Activated CD4-positive, alpha-beta T cell treated with anti-CD3 and anti-CD28 coated beads, Interleukin-2, Interleukin-6, amounts not matched to agents 100 ng/mL and 50 ng/mL, durations not matched to agents 16 hours and 8 hours (primary cell): ENCODE measurements at places on chromosomes 11 and 22.

DNA sequence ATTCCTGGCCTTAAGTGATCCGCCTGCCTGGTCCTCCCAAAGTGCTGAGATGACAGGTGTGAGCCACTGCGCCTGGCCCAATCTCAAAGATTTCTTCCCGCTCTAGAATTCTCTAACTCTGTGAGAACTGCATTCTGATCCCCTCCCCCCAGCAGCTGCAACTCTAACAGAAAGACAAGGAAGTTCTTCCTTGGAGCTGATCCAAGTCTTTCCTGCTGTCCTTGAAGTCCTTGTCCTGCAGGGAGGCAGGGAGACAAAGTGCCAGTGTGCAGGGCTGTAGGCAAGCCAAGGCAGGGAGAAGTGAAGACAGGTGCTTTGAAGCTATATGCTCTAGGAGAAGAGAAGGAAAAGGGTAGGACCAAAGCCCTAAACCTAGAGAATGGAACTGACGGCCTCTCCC is 9.5 kb upstream of the GGA1 start:
- DNase-seq = no peak

DNA sequence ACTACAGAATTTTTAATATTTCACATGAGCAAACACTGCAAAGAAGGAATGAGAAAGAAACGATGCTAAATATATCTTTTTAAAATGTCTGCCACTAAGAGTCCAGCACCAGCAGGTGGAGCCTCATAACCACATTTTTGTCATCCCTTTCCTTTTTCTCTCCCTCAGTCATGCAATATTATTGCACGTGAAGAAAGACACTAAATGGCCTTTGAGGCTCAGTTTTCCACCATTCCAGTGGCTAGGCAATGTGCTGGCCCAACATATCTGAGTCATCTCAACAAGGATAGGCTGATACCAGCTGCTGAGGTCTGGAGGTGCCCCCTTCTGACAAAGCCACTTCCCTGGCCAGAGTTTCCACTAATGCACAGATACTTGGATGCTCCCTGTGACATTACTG is 1.8 kb downstream of the ALKBH8 start:
- DNase-seq = peak; percentile 55

GRCh38 chr11:93033093-93033492 is 63.6 kb downstream of the MTNR1B start:
- no peak for DNase-seq

- no peak for DNase-seq
Observed at GRCh38 chr22:47631571-47632102, 869.2 kb downstream of the TBC1D22A start.

- DNase-seq = peak; percentile 91
Observed at GRCh38 chr11:128422576-128423370, 164.6 kb downstream of the ETS1 start.

- peak; percentile 18 for DNase-seq
Observed at GRCh38 chr11:121291896-121292494, 576 bp upstream of the SC5D start.

DNA sequence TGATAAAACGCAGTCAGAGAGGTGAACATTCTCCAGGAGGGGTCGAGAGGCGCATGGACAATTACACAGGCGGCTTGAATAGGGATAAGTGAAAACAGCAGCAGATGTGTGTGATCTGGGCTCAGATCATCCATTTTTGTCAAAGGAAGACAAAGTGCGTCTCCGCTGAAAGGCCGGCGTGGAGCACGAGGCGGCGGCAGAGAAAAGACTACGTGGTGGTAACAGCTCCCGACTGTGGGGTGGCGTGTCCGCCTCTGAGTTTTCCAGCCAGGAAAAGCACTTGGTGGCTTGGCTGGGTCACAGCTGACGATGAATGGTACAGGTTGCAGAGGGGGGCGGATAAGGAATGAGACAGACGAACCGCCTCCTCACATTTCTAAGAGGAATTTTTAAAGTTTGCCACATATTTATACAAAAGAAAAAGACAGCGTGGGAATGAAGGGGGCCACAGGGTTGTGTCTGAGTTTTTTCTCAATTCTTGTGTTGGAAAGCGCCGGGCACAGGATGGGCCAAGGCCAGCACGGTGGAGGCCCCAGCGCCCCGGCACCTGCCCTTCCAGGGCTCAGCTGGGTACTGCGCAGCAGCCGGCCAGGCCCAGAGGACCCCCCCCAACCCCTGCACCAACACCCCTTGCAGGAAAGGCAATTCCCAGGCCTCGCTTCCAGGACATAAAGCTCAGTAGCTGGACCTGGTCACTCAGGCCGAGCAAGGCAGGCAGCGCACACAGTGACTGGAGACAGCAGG is 80.4 kb downstream of the TRMU start:
- DNase-seq = no peak

DNA sequence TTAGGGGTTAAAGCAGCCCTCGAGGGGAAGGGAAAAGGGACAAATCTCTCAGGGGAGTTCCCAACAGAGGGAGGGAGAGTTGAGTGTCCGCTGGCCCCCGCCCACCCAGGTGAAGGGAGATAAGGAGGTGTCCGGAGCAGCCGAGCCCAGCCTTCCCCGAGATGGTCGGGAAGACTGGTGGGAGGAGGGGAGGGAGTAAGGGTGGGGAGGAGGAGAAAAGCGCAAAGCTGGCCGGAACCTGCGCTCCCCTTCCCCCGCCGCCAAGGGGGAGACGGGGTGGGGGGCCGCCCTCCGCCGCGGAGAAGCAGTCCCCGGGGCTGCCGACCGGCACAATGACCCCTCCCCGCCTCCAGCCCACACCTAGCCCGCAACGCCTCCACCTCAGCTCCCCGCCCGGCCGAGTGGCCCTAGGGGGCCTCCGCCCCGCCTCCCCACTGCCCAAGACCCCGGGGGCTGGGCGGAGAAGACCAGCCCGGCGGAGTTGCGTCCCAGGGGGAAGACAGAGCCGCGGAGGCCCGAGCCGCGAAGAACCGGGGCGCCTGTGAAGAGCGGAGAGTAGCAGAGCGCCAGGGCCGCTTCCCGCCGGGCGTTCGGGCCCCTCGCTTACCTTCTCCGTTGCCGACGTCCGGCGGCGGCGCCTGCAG is 479 bp downstream of the RSF1 start:
- peak; percentile 33 for DNase-seq

- DNase-seq = no peak
Observed at GRCh38 chr11:104836691-104837090, 61.6 kb downstream of the CASP12 start.

DNA sequence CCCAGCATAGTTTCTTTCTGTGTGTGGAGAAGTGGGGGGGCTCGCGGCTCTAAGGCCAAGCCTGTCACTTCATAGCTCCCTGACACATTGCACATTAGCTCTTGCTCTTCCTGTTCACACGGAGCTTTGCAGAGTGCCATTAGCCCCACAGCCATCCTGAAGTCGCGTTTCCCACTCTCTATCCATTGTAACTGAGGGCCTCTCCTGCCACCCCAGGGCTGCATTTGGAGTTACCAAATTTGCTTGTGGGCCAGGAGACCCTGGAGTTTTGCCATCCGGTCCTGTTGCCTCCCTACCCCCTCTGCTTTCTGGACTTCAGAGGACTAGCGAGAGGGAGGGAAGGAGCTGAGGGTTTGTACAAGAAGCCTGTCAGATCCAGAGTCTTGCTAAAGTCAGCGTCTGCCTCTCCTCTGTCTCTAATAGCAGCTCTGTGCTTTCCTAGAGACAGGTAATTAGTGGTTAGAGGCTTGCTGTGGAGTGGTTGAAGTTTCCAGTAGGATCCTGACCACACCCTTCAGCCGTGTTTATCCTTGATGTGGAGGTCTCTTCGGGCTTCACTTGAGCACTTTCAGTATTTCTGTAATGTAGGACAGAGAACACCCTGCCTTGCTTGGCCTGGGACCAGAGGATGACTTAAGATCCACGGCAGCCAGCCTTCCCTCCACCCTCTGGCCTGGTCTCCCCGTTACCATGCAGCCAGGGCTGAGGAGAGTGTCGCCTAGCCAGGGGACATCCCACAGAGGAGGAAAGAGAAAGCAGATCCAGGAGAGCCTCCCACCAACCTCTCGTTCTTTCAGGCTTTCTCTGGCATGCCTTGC is 14.1 kb downstream of the DCPS start:
- peak; percentile 47 for DNase-seq

DNA sequence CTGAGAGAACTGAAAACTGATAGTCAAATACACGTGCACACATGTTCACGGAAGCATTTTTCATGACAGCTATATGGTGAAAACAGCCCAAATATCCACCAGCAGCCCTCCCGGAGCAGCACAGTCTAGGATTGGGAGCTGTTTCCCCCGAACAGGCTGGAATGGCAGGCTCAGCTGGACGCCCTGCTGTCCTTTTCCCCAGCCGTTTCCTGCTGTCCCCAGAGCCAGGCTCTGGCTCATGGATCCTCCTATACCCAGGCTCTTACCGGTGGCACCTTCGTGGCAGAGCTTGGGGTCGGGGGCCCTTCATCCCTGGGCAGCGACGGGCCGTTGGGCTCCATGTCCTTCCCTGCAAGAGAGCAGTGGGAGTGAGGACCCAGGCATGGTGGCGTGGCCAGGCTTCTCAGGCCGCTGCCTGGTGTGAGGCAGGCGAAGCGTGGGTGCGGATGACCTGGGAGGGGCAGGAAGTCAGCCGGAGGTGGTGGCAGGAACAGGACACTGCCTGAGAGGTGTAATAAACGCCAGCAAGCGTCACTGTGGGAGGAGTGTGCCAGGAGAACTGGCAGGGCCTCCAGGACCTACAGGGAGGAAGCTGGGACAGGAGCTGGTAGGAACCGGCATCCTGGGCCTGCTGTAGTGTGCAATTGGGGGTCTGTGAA is 38.8 kb downstream of the OSBPL5 start:
- DNase-seq = no peak

DNA sequence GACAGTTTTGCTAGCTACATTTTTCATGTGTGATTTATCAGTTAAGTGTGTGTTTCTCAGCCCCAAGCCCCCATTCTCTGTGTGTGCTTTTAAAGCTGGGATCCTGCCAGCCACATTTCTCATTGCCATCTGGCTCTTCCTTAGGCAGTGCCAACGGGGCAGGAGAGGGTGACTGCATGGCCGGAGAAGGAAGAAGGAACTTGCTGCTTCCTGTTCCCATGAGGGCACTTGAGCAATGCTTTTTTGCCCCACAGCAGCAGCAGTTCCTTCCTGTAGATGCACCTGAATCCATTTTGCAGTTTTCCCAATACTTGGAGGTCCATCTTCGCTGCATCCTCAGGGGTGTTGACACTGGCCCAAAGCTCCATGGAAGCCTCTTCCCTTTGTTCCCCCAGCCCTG is 37.5 kb downstream of the TNRC6B start:
- no peak for DNase-seq

DNA sequence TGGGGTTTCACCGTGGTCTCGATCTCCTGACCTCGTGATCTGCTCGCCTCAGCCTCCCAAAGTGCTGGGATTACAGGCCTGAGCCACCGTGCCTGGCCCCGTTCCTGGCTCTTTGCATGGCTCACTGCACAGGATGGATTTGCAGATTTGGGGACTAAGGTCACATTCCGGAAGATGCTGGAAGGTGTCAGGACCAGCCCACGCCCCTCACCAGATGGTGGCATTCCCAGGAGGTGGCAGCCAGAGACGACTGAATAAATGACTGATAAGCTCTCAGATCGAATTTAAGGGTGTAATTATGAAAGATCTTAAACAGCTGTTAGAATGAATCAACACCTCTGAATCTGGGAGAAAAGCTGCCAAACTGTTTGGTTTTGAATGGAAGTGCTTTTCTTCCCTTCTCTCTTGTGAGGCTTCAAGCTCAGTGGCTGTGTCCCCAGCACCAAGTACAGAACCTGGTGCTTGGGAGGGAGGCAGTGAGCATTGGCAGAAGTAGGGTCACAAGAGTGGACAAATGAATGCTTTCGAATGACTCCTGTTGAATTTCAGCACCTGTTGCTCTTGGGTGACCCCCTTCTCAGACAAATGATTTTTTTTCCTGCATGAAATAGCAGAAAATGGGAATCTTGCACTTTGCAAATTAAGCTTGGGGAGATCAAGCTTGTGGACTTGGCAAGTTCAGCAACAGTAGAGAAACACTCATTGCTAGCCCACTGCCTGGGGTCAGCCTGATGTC is 69.6 kb downstream of the KIAA1671 start:
- no peak for DNase-seq

GRCh38 chr22:30291058-30291892 is 2.0 kb upstream of the CASTOR1 start:
- DNase-seq = no peak

GRCh38 chr22:43136255-43136654 is 6.9 kb downstream of the MCAT start:
- peak; percentile 44 for DNase-seq

- DNase-seq = no peak
Observed at GRCh38 chr22:36320553-36320952, 67.2 kb downstream of the MYH9 start.

DNA sequence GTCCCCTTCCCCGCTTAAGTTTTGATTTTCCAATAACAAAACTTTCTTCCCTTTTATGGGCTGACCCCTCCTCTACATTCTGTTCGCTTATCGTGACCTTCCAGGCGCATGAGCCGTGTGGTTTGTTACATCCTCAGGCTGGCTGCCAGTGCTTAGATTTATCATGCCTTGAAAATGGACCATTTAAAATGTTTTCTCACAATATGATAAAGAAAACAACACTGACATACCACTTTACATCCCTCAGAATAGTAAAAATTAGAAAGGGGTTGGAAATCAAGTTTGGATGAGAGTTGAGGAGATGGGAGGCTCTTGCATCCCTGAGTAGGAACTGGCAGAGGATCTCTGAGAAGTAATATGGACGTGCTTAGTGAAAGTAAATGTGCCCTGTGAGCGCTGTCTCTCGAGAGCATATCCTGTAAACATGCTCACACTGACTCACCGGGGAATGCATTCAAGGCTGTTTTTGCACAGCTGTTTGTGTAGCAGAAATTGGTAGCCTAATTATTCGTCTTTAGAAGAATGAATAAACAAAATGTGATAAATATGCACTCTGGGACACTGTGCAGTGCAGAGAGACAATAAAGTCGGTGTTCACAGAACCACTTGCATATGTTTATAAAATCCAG is 17.1 kb upstream of the TOLLIP start:
- no peak for DNase-seq

- DNase-seq = no peak
Observed at GRCh38 chr11:96430668-96431067, 40.9 kb downstream of the JRKL start.

DNA sequence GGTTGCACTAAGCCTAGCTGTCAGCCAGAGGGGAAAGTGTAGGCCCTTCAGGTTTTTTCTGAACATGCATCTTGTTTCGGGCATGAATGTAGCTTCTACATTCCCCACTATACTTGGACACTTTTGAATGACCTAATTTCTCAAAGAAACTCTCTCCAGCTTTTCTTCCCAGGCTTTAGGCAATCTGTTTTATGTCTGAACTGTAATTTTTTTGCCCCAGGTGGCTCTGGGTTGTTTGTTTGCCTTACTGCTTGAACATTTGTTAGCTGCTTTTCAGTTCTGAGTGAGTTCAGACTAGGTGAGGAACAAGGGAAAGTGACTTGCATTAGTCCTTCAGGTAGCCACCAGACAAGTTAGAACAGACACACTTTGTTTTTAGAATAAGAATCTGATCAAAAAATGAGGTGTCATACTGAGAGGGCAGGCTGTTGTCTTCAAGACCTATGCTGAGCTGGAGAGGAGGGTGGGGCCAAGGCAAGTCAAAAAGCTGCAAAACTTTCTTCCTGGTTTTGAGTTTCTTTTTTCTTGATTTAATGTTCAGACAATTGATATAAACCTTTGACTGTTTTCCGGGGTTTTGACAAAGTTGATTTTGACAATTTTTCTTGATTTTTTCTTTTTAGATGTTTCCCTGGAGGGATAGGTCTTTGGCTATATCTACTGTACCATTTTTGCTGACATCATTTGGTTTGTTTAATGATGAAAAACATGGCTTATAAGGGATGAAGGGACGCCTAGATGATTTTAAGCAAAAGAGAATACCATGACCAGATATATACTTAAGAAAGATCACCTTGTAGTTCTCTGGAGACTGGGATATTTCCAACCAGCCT is 182.8 kb downstream of the WNT11 start:
- DNase-seq = peak; percentile 3

- peak; percentile 68 for DNase-seq
Observed at GRCh38 chr22:31561238-31561887, 65.0 kb downstream of the SFI1 start.
